ENCODE measurements at places on chromosomes 5 and 9.

GRCh38 chr9:114504341-114505186, 709 bp downstream of the WHRN start:
- no peak for DNase-seq

- DNase-seq, result no peak
These were observed 4.9 kb downstream of the APBA1 start for GRCh38 chr9:69667306-69667705.

GRCh38 chr9:68983522-68984424, 30.1 kb downstream of the PRKACG start:
- no peak for DNase-seq

DNA sequence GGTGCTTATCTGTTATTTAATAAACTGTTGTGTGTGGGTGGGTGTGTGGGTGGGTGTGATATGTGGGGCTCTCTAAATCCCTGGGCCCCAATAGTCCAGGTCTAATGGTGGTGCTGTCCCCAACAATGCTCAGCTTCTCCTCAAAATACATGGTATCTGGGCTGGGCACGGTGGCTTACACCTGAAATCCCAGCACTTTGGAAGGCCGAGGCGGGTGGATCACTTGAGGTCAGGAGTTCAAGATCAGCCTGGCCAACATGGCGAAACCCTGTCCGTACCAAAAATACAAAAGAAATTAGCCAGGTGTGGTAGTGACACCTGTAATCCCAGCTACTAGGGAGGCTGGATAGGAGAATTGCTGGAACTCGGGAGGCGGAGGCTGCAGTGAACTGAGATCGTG, 4.5 kb upstream of the ORM1 start:
- DNase-seq, result no peak

DNA sequence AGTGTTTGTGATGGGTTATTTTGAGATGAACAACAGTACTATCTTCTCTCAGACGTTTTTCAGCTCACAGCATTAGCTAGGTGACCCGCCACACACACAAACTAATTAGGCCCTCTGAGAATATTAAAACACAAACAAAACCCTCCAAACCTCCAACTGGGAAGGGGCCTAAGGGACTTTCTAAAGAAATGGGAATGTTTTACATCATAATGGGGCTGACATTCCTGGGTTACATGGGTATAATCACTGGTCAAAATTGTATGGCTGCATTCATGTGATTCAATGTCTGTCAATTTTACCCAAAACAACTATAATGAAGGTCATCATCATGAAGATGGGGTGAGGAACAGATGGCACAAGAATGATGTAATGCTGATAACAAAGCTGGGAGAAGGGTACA, 59.6 kb downstream of the SPTLC1 start:
- no peak for DNase-seq

DNA sequence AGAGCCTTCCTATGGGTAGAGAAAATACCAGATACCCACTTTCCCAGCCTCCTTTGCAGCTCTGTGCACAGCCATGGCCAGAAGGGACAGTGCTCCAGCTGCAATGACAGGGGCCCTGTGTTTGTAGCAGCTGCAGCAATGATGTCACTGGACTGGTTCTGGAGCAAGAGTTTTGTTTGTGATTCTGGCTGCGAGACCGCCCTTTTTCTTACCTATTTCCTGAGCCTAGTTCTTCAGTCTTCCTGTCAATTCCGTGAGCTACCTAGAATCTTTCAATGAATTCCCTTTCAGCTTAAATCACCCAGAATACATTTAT, 10.0 kb upstream of the BOD1 start:
- no peak for DNase-seq

DNA sequence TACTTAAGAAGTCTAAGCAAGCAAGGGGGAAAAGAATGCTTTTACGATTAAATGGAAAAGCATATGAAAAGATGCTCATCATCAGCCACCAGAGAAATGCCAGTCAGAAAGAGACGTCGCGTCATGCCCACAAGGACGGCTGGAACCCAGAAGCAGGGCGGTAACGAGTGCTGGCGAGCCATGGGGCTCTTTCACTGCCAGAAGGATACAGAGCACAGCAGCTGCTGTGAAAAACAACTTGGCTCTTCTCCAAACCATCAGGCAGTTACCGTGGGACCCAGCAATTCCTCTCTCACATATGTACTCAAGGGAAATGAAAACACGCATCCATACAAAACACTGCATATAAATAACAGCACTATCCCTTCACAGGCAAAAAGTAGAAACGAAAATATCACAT, 95.5 kb downstream of the CAMSAP1 start:
- no peak for DNase-seq

GRCh38 chr5:134813407-134813806, 32.4 kb upstream of the C5orf24 start:
- DNase-seq, result peak; percentile 5

GRCh38 chr9:98842510-98842909, 35.0 kb downstream of the GALNT12 start:
- no peak for DNase-seq

DNA sequence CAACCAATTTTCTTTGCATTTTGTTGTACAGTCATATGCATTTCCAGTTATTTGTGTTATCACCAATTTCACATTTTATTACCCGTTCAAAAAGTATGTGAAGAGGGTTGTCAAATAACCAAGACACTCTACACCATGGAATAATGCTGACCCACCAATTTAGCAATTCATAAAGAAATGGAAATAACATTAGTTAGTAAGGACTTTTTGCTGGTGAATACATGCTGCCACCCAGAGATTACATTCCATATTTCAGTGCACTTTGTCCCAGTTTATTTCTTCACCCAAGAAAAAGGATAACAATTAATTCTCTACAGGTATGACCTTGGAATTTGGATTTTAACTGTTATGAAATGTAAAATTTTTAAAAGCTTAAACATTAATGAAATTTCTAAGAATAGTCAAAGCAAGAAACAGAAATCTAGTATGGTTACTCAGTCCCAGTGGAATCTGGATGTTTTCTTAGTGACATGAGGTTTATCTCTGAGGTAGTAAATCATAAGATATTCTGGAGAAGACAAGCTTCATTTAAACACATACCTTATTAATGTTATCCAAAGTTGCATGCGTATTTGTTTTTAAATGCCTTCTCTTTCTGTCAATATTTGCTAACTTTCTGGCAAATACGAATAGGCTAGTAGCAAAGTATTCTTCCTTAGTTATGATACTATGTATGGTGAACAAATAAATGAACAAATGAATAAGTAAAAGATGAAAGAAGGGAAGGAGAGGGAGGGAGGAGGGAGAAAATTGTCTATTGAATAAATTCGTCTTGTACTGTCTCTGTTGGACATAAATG, 100.6 kb downstream of the CETN3 start:
- no peak for DNase-seq

GRCh38 chr5:57939771-57940170, 457.2 kb upstream of the ACTBL2 start:
- DNase-seq, result no peak

- peak; percentile 16 for DNase-seq
These were observed 260.1 kb upstream of the SLC24A2 start for GRCh38 chr9:20048985-20049384.

DNA sequence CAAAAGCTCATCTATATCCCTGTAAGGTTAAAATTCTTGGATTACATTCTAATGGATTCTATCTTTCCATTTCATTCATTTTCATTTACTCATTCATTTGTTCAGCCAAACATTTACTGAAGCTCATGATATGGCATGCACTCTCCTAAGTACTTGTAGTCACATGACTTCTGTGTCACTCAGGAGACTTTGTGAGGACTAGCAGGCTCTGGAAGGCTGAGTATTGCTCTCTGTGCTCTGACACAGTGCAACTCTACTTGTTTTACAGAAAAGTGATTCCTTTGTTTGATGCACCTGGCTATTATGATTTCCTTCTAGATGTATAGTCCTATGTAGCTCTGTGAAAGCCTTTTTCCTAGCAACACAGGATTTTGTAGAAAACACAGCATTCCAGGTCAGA, 53.0 kb downstream of the YIPF5 start:
- DNase-seq, result no peak

DNA sequence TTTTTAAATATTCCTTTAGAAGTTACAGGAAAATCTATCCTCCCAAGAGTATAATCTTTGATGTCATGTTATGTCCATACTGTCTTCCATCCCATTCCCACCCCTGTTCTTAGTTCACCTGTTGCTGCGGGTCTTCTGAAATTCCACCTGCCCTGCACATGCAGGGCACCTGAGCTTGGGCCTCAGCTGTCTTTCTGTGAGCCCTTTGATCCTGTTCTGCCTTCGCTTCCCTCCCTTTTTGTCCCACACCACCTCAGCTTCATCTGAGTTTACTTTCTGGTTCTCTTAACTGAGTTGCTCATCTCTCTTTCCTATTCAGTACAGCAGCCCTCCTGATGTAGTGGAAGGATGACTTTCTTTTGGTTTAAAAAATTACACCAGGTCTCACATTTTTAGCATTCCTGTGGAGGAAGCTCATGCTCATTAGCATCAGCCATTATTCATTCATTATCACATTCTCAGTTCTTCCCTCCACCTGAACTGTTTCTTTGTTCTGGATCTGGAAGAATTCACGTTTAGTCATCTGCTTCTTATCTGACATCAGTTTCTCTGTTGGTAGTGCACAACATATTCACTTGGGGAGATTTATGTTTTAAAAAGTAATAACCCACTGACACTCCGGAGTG, 211.0 kb downstream of the ADCY2 start:
- DNase-seq, result no peak

DNA sequence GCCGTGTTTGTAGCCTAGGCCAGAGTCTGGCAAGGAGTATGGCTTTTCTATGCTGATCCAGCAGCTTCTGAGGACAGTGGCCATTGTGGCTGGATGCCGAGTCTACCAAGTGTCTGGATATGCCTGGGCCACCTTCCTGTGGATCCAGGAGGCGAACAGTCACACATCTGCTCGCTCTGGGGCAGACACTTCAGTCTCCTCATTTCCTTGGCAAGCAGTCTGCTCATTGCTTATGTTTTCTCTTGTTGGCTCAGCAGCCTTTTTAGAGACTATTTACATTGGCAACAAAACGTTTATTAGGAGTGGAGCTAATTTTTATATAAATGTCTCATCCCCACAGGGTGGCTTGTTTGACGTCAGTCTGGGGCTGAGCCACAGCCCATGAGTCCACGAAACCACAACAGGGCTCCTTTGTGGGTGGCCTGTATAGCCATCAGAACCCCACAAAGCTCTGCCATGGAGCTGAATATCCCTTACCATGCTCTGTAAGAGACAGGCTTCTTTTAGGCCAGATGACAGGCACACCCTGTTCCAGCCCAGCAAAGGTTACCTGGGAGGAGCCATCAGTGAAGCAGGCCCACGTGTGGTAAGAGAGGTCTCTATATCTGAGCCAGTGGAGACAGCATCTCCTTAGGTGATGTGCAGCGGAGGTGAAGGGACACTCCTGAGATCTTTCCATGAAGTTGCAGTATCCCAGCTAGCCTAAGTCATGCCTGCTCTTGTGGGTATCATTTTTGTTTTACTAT, 221.7 kb downstream of the DIRAS2 start:
- DNase-seq, result no peak

- DNase-seq, result no peak
These were observed 154.8 kb upstream of the KLF9 start for GRCh38 chr9:70569070-70569772.

DNA sequence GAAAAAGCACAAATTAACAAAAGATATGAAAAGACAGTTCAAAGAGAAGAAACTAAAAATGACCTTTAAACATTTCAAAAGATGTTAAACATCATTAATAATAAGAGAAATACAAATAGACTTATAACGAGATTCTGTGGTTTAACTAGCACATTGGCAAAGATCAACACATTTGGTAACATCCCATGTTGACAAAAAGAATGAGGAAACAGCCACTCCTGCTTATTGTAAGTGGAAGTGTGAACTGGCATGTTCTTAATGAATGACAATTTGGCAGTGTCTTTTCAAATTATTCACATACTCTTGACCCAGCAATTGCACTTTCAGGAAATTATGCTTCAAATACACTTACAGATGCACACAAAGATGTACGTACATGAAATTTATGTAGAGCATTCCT, 176.3 kb downstream of the TLE1 start:
- DNase-seq, result peak; percentile 7

- DNase-seq, result no peak
These were observed 9.7 kb upstream of the LVRN start for GRCh38 chr5:115952588-115952987.

DNA sequence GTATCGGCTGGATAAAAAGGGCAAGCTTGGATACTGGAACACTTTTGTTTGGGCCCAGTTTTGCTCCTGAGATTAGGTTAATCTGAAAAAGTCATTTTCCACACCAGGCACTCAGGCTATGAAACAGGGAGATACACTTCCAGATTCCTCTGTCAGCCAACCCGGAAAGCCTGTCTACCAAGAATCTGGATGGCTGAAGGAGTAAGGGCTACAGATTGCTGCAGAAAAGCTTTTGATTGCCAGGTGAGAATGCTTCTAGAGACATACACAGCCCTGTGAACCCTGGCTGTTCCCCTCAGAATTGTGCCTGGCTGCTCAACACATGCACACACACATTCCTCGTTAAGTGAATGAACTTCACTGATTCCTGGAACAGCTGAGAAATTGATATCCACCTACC, 114.4 kb downstream of the PSD2 start:
- no peak for DNase-seq

GRCh38 chr5:149151717-149152116, 10.4 kb downstream of the ABLIM3 start:
- DNase-seq, result peak; percentile 37

- peak; percentile 69 for DNase-seq
These were observed 52.8 kb upstream of the SLC44A1 start for GRCh38 chr9:105191508-105192121.

DNA sequence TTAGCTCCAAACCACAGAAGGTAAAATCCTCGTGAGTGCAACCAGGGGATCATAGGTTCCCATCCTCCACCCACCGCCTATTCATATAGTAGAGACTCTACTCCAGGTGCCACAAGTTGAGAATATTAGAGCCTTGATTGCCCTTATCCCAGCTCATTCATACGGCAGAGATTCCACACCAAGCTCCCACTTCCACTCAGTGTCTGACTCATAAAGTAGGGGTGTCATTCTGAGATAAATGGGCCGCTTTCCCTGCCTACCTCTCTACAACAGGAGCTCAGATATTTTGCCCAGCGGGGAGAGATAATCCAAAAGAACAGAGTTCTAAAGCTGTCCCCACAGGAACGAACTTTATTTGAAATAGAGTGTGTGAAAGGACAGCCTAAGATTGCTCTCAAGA, 9.4 kb downstream of the SLC22A4 start:
- DNase-seq, result no peak

DNA sequence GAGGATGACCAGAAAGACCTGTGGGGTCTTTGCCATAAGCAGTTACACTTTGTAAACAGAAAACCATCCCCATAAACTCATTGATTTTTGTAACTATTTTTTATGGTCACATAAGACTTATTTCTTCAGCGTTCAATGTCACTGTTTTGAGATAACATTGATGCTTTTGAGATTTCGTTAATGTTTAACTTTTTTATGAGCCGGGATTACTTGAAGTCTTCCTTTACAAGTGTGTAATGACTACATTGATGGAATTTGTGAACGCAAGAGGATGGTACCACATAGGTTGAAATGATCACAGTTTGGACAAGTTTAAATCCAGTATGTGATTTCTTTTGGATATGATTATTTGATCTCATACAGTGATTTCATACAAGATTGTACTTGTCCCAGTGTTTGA, 1.8 kb downstream of the SLC12A2 start:
- DNase-seq, result no peak
